AG08395 (cell line): ENCODE measurements at places on chromosomes 7 and 10.
A peak's percentile ranks its signal among the peaks of the same experiment; 100 is the strongest.

- DNase-seq = peak; percentile 17
These were observed 484.2 kb upstream of the CELF2 start for GRCh38 chr10:10533437-10533836.

DNA sequence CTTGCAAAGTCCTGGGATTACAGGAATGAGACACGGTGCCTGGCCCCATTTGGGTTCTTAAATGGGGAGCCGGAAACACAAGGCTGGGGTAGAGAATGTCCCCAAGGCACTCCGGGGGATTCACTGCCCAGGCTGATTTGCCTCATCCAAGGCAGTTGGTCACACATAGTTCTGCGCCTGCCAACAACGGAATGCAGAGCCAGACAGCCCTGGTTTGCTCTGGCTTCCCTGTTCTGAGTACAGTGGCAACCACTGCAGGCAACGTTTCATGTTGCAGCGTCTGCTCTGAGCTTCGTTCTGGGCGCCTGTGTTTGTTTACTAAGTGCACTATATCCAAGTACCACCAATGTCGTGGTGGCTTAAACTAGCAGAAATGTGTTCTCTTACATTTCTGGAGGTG lies 61.7 kb upstream of the C1QL3 start:
- no peak for DNase-seq

DNA sequence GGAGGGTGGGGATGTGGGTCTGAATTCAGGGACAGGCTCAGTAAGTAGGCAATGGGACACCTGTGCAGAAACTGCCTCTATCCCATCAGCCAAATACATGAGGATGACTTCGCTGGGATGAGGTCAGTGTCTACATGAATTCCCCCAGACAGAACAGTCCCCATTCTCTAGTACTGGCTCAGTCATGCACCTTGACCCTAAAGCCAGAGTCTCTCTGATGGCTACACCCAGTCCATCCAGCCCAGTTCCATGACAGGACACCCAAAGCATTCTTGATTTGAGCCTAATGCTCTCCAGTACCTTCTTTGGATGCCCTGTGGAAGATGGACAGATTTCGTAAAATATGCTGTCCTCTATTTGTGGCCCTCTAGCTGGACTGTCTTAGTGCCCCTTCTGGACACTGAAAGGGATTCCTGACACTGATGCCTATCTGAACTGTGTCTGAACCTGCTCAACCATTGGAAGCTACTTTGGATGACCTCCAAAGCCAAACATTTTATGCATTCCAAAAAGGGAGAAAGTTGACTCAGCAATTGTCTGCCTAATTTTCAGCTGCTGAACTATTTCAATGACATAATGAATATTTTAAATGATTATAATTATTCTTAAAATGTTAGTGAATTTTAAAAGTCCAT lies 14.6 kb downstream of the SFRP4 start:
- DNase-seq = peak; percentile 53

DNA sequence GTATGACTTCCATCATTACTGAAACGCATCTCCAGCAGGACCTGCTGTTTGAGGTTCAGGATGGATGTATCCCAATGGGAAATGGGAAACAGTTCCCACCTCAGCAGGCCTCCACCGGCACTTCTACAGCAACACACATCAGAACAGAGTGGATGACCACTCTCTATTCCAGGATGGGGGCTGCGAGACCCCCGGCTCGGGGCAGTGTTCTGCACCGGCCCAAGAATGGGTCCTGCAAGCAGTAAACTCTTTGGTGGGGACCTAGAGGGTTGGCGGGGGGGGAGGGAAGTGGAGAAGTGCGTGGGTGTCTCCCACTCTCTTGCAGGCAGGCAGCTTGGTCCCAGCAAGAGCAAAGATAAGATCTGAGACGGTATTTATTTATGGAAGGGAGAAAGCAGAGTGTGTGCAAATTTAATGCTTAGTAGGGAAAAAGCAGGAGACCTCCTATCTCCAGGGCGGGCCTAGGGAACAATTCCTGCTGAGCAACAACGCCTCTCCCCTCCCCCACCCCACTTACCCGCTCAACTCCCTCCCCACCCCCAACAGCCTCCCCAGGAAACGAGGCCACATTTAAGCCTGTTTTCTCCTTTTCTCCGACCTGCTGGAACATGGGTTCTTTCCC lies 4.0 kb downstream of the SFMBT2 start:
- DNase-seq = no peak

DNA sequence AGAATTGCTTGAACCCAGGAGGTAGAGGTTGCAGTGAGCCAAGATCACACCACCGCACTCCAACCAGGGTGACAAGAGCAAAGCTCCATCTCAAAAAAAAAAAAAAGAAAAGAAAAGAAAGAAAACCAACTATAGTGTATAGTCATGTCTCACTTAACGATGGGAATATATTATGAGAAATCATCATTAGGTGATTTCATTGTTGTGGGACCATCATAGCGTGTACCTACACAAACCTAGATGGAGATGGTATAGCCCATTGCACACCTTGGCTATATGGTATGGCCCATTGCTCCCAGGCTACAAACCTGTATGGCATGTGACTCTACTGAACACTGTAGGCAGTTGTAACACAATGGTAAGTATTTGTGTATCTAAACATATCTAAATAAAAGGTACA lies 8.5 kb upstream of the GALNT11 start:
- no peak for DNase-seq

GRCh38 chr7:81245353-81245752 lies 326.5 kb upstream of the SEMA3C start:
- no peak for DNase-seq
